ENCODE measurements at places on chromosomes 4 and X. TPM values are rescaled to one million over a fixed set of nuclear protein-coding genes. Genes with fewer than 3 reads are reported as not detected.
A peak's percentile ranks its signal among the peaks of the same experiment; 100 is the strongest.

GRCh38 chr4:76301068-76301774 is 5.3 kb upstream of the STBD1 start:
- peak; percentile 74 for DNase-seq

GRCh38 chr4:48635310-48635709 is 144.8 kb downstream of the FRYL start:
- no peak for DNase-seq

DNA sequence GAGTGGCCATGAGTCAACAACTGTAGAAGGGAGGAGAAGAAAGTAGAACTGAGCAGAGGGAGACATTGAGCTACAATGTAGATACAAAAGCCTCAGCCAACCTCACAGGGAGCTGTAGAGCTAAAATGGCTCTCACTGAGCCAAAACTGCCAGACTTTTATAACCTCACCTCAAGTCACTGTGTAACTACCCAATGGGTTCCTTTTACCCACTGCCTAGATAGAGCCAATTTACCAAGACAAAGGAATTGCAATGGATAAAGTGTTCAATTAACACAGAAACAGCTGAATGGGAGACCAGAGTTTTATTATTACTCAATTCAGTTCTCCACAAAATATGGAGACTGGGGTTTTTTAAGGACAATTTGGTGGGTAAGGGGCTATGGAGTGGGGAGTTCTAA is 938.9 kb upstream of the GRIA3 start:
- no peak for DNase-seq

GRCh38 chr4:2943364-2944090 is 19.7 kb downstream of the NOP14 start:
- no peak for DNase-seq

The FAM53A gene
- 0.12 TPM for polyA plus RNA-seq

GRCh38 chr4:188767496-188767895 is 628.3 kb downstream of the TRIML1 start:
- no peak for DNase-seq

DNA sequence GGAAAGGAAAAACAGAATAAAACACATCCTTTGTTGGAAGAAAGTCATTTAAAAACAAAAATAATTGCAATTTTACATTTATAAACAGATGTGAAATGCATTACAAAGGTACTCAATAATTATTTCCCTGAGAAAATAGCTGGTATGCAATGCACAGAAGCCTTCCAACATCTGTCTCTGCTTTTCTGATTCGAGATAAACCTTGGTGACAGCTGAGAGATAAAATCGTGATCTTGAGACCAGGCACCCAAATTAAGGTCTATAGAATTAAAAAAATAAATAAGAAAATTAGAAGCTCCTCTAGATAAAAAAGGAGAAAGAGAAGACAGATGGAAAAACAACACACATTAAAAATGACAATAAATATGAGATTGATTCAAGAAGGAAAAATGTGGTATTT is 544.0 kb downstream of the SPRY1 start:
- DNase-seq = no peak

DNA sequence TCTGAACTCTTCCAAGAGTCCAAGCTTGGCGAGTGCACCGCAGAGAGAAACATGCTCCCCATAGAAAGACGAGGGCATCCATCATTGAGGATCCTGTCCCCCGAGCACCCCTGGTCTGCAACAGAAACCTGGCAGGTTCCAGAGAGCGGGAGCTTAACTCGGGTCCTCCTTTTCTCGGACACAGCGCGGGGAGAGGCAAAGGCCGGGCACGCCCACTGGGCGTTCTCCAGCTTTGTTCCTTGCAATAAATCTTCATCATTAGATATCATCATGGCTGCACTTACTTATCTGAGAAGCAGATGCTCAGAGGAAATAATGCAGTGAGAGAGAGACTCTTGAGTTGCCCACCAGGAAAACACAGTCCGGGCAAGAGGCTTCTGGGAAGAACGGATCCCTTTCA is 90.1 kb upstream of the PSAPL1 start:
- no peak for DNase-seq

The HSD17B10 gene
- polyA plus RNA-seq = 281 TPM

GRCh38 chr4:108775921-108776320 is 13.1 kb upstream of the ETNPPL start:
- no peak for DNase-seq

DNA sequence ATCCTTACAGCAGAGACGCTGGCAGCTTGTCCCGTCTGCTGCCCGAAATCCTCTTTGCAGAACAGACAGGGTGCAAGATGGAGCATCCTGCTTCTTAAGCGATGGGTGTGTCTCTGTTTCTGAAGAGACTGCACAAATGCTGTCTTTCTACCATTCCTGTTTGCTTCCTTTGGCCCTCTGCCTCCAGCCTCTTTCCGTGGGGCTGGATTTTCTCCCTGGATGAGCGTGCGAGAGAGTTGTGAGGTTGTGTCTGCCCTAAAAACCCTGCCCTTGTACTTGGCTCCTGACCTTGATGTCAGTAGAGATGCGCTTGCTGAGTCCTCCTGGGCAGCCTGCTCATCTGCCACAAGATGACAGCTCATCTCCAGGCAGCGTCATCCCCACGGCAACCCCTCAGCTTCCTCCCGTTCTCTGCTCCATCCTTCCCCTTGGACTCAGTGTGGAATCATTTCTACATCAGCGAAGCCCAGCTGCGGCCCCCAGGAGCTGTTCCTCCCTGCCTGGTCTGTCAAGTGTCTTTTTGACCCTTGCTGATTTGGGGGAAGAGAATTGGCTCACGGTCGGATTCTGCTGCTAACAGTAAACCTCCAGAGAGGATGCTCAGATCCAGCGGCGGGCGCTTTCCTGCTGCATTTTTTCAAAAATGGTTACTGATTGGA is 246.2 kb downstream of the ASMT start:
- no peak for DNase-seq

- DNase-seq = no peak
Measured at GRCh38 chr4:113790478-113790877, 28.9 kb upstream of the CAMK2D start.

GRCh38 chr4:142402900-142403299 is 443.2 kb downstream of the INPP4B start:
- DNase-seq = no peak

The AREG gene
- 0.28 TPM for polyA plus RNA-seq

The TMPRSS11A gene
- polyA plus RNA-seq = not detected

All from GM12878 (cell line).